ENCODE measurements at places on chromosomes 11 and 22. TPM values are rescaled to one million over a fixed set of nuclear protein-coding genes. Genes with fewer than 3 reads are reported as not detected.

Gene POU2F3
- total RNA-seq, result not detected

Gene WT1
- total RNA-seq, result not detected

Gene HSCB
- total RNA-seq, result 13.3 TPM

Gene PNPLA3
- 0.42 TPM for total RNA-seq

Gene TTC36
- total RNA-seq, result 0.38 TPM

Gene TRIOBP
- 24.1 TPM for total RNA-seq

Gene ZDHHC24
- 15.3 TPM for total RNA-seq

Gene NRGN
- total RNA-seq, result 6.4 TPM

Gene FAT3
- total RNA-seq, result not detected

Gene MUC2
- total RNA-seq, result not detected

Gene MYBPC3
- total RNA-seq, result not detected

Gene MS4A6E
- not detected for total RNA-seq

Gene MMP27
- not detected for total RNA-seq

Gene BTG4
- not detected for total RNA-seq

Gene KCTD14
- total RNA-seq, result 0.27 TPM

Gene GAL3ST3
- 0.15 TPM for total RNA-seq

Gene ZP1
- total RNA-seq, result not detected

Gene ANO3
- not detected for total RNA-seq

Gene APOBEC3B
- 10.7 TPM for total RNA-seq

Gene DHCR7
- total RNA-seq, result 73.7 TPM

Gene HEPHL1
- total RNA-seq, result not detected

Gene VPS37C
- 8.9 TPM for total RNA-seq

Gene SLC22A6
- total RNA-seq, result not detected

Gene LARGE2
- total RNA-seq, result 2.4 TPM

Gene SLCO2B1
- not detected for total RNA-seq

Gene TESMIN
- total RNA-seq, result 1.7 TPM

Gene NNMT
- total RNA-seq, result not detected

Gene NAP1L4
- total RNA-seq, result 251 TPM

Data from activated CD8-positive, alpha-beta memory T cell treated with anti-CD3 and anti-CD28 coated beads for 36 hours (primary cell).